Stimulated activated CD4-positive, alpha-beta T cell treated with anti-CD3 and anti-CD28 coated beads, Interleukin-12 subunit alpha, Interleukin-12 subunit beta, amount 100 ng/mL, for 4 hours (primary cell): ENCODE measurements at places on chromosomes 3 and 15.

DNA sequence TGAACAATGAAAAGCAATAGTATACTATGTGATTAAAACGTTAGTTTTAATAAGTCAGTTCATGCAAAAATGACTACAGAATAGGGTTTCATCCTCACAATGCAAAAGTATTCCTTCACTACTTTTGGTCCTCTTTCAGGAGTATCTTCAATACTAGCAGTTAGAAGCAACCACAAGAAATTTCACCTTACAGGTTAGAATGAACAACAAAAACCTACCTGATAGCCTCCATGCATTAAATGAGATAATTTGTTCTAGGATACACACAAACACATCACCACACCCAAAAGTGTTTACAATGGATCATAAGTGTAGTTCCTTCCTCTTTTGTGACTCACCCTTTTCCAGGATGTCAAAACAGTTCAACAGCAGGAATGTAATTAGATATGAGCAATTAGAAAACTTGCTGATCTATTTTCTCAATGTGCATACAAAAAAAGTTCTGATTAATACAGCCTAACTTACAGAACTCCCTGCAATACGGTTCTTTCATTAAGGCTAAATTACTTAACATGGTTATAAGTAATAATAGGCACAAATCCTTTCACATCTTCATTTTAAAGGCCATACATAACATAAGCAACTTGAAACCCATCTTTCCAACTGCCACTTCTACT lies 21.6 kb downstream of the UACA start:
- no peak for DNase-seq

GRCh38 chr3:33646406-33646805 lies 71.6 kb downstream of the CLASP2 start:
- DNase-seq = no peak

GRCh38 chr3:33787328-33788009 lies 11.0 kb upstream of the PDCD6IP start:
- DNase-seq = peak; percentile 40

DNA sequence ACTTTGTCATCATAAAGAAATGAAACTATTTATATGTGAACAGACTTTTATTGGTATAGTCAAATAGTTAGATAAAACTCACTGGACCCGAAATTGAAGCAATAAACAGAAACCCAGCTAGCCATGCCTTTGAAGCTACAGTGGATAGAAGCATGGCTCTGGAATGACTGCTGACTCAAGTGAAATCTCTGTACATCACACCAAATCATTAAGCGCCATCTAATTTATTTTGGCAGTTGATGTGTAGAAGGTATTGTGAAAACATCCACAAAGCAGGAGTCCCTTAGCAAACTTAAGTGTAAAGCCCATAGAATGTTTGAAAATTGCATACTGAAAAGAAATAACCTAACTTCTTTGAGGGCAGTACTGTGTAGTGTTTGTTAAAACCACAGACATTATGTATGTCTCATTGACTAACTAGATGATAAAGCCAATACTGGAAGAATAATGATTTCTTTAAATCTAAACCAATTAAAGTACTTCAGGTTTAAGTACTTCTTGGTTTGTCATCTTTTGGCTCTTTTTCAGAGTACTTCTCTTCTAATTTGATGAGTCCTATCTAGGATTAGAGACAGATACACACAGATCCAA lies 42.8 kb upstream of the FBXL22 start:
- no peak for DNase-seq

GRCh38 chr3:136211547-136211946 lies 15.4 kb upstream of the MSL2 start:
- DNase-seq = no peak

- no peak for DNase-seq
Observed at GRCh38 chr3:125119752-125120378, 64.1 kb upstream of the HEG1 start.

DNA sequence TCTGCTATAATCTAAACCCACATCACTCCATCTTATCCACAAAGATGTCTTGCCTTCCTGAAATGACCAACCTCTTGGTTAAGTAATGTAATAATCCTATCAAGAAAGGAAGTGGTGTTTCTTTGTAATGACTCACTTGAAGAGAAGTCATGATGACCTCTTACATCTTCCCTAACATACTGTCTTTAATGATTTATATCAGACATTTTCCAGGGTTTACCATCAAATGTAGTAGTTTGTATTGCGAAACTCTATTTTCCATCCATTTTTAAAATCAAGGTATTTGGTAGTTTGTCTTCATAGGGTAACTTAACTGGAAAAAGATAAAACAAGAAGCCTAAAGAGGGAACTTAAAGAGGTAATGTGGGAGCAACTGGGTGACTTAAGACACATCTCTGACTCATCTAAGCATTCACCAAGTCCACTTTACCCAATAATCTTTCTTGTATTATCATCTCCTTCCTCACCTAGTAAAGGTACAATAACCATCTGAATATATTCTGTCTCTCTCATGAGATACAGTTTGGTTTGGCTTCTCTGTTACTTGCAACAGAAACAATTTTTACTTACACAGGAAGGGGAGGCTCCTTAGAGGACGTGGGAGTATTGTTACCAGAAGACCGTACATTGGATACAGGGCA lies 5.7 kb upstream of the MAPK6 start:
- no peak for DNase-seq

- no peak for DNase-seq
Observed at GRCh38 chr3:42533161-42533897, 30.9 kb downstream of the VIPR1 start.

DNA sequence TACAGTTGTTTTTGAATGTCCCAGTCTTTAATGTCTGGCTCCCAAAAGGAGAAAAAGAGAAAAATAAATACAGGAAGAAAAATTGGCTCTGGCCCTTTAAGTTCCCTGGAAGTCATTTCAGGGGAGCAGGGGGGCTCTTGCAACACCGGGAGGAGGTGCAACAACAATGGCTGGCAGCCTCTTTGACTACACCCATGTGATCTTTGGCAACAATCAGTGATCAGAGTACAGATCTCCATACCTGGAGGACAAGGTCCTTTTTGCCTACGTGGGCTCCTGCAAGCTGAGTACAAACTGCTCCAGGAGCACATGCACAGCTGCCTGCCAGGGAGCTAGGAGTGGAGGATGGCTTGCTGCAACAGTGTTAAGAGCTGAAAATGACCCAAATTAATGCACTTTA lies 63.9 kb downstream of the GLCE start:
- DNase-seq = no peak
